A549 treated with DMSO at 1 μM for 4 hours (cell line): ENCODE measurements at places on chromosomes 13 and 19. TPM values are rescaled to one million over a fixed set of nuclear protein-coding genes. Genes with fewer than 3 reads are reported as not detected.

CNFN gene
- total RNA-seq, result 39.4 to 46.7 TPM (median 41.5 TPM) in 5 replicates

SIGLEC6 gene
- total RNA-seq, result not detected in 5 replicates

TJP3 gene
- 0.38 to 0.73 TPM (median 0.53 TPM) in 5 replicates for total RNA-seq

ENOX1 gene
- total RNA-seq, result 0.53 to 0.91 TPM (median 0.70 TPM) in 5 replicates

RTBDN gene
- 0.24 to 0.26 TPM in 2 of 5 replicates, not detected in the others for total RNA-seq

SLITRK5 gene
- total RNA-seq, result 0.45 to 0.66 TPM (median 0.55 TPM) in 5 replicates

HAUS8 gene
- total RNA-seq, result 13.2 to 17.1 TPM (median 15.8 TPM) in 5 replicates

LIPE gene
- total RNA-seq, result 1.2 to 3.3 TPM (median 2.3 TPM) in 5 replicates

IRGC gene
- not detected in 5 replicates for total RNA-seq

CAMSAP3 gene
- total RNA-seq, result 2.5 to 4.6 TPM (median 4.1 TPM) in 5 replicates

DGKH gene
- 3.9 to 6.3 TPM (median 6.0 TPM) in 5 replicates for total RNA-seq

SCN1B gene
- 13.9 to 19.7 TPM (median 17.4 TPM) in 5 replicates for total RNA-seq

DAND5 gene
- 0.07 to 0.13 TPM (median 0.11 TPM) in 3 of 5 replicates, not detected in the others for total RNA-seq

LENG9 gene
- total RNA-seq, result 5.4 to 8.0 TPM (median 6.7 TPM) in 5 replicates

IZUMO2 gene
- not detected in 5 replicates for total RNA-seq

FXYD1 gene
- total RNA-seq, result not detected in 5 replicates

CIC gene
- 46.3 to 68.8 TPM (median 57.9 TPM) in 5 replicates for total RNA-seq

PIP5K1C gene
- total RNA-seq, result 7.4 to 14.1 TPM (median 11.5 TPM) in 5 replicates

TGFBR3L gene
- total RNA-seq, result 0.52 to 1.8 TPM (median 1.7 TPM) in 5 replicates

RXFP2 gene
- not detected in 5 replicates for total RNA-seq

FAM216B gene
- total RNA-seq, result not detected in 5 replicates

FARSA gene
- 68.3 to 85.5 TPM (median 73.0 TPM) in 5 replicates for total RNA-seq

ZNF700 gene
- 0.19 to 0.33 TPM (median 0.30 TPM) in 5 replicates for total RNA-seq

LRP3 gene
- 36.5 to 60.5 TPM (median 53.6 TPM) in 5 replicates for total RNA-seq

DCLK1 gene
- 0.76 to 1.4 TPM (median 1.2 TPM) in 5 replicates for total RNA-seq

SPRY2 gene
- 11.1 to 15.0 TPM (median 12.2 TPM) in 5 replicates for total RNA-seq

ZNF583 gene
- 1.9 to 2.9 TPM (median 2.3 TPM) in 5 replicates for total RNA-seq

FGF21 gene
- not detected in 5 replicates for total RNA-seq

PROZ gene
- not detected in 5 replicates for total RNA-seq

TMPRSS9 gene
- total RNA-seq, result 0.02 to 0.08 TPM in 2 of 5 replicates, not detected in the others

TNFSF9 gene
- total RNA-seq, result 5.4 to 8.2 TPM (median 6.7 TPM) in 5 replicates

CEACAM21 gene
- not detected in 5 replicates for total RNA-seq

IFI30 gene
- 11.6 to 20.8 TPM (median 13.7 TPM) in 5 replicates for total RNA-seq

CD79A gene
- total RNA-seq, result 1.1 to 1.2 TPM (median 1.1 TPM) in 5 replicates

LRRC63 gene
- not detected in 5 replicates for total RNA-seq

ZNF850 gene
- total RNA-seq, result 0.36 to 0.99 TPM (median 0.79 TPM) in 5 replicates

FPR3 gene
- total RNA-seq, result not detected in 5 replicates

CYP2A6 gene
- 0.08 TPM in 1 of 5 replicates, not detected in the others for total RNA-seq

RFXAP gene
- total RNA-seq, result 0.87 to 1.2 TPM (median 1.1 TPM) in 5 replicates

SLC46A3 gene
- total RNA-seq, result 1.8 to 2.3 TPM (median 1.9 TPM) in 5 replicates

SLC27A5 gene
- 24.4 to 34.2 TPM (median 28.6 TPM) in 5 replicates for total RNA-seq

CNMD gene
- total RNA-seq, result not detected in 5 replicates

PGLYRP2 gene
- 0.07 to 0.10 TPM in 2 of 5 replicates, not detected in the others for total RNA-seq

TMEM255B gene
- total RNA-seq, result 0.65 to 1.0 TPM (median 0.70 TPM) in 5 replicates

MTIF3 gene
- 20.0 to 24.6 TPM (median 21.3 TPM) in 5 replicates for total RNA-seq

IFNL1 gene
- 0.15 to 0.28 TPM (median 0.27 TPM) in 3 of 5 replicates, not detected in the others for total RNA-seq

ZNF98 gene
- not detected in 5 replicates for total RNA-seq

KIR2DL3 gene
- total RNA-seq, result not detected in 5 replicates

GRIK5 gene
- total RNA-seq, result 0.41 to 0.65 TPM (median 0.54 TPM) in 5 replicates

CLC gene
- total RNA-seq, result not detected in 5 replicates

NLRP12 gene
- total RNA-seq, result 0.02 TPM in 1 of 5 replicates, not detected in the others

TUBA3C gene
- total RNA-seq, result not detected in 5 replicates

ZNF780B gene
- total RNA-seq, result 4.5 to 7.9 TPM (median 6.9 TPM) in 5 replicates

LATS2 gene
- total RNA-seq, result 8.1 to 10.9 TPM (median 8.6 TPM) in 5 replicates

URAD gene
- total RNA-seq, result not detected in 5 replicates
